Activated naive CD8-positive, alpha-beta T cell treated with anti-CD3 and anti-CD28 coated beads, Interleukin-2, amount 10 ng/mL, durations not matched to agents 7 days and 5 days (primary cell): ENCODE measurements at places on chromosomes 12 and 14.

DNA sequence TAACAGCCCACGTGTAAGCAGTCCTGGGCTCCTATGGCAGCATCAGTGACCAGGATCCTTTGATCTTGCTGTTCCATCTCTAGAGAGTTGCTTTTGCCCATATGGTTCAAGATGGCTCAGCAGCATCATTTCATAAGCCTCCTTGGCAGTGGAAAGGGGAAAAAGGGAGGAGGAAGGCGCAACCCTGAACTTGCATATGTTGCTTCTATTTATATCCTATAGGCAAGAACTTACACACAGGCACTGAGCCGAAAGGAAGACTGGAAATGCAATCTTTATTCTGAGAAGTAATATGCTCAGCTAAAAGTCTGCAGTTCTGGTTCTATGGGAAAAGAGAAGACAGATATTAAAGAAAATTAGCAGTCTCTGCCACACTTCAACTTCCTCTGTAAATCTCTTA is 167.7 kb upstream of the PLXNC1 start:
- DNase-seq: no peak

GRCh38 chr12:31861360-31861759 is 97.9 kb upstream of the RESF1 start:
- DNase-seq: no peak

DNA sequence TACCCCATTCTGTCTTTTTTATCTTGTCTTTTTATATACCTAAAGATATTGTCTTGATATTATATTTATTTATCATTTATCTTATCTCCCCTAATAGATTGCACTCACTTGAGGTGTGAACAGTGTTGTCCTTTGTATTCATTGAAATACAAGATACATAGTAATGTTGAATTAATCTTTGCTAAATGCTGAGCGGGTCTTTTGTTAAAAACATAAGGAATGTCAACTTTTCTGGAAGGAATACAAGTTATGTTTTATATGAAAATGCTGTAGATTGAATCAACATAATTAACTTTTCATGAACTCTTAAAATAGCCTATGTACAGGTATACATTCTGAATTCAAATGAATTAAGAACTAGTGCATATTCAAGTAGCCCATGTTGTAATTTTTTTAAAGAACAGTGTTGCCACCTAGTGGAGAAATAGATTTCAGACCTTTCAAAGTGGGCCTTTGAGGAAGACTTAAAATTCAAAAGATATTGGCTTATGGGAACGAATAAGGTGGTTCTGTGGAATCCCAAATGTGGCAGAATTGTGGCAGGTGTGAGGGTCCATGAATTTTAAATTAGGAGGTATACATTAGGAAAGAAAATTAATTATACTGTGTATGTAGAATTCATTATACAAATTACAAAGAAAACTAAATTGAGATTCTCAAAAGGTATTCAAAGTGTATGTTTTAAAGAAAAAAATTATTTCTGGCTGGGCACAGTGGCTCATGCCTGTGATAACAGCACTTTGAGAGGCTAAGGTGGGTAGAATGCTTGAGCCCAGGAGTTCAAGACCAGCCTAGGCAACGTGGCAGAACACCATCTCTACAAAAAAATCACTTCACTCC is 19.1 kb downstream of the BBOF1 start:
- no peak for DNase-seq

DNA sequence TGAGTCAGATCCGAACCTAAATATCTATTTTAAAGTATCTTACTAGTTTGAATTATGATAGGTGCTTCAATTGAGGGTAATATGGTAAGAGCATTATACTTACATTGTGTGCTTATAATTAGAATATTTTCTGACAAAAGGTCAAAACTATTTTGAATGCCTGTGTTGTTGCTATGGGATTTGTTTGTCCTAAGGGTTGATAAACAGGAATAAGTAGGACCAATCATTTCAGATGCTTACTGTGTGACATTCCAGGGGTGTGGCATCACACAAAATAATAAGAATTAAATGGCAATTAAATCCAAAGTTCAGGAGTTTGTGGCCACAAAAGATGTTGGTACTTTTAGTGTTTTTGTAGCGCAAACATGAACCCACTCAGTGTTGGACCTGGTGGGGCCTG is 256.2 kb upstream of the DDHD1 start:
- no peak for DNase-seq
